Stimulated activated CD4-positive, alpha-beta T cell treated with anti-CD3 and anti-CD28 coated beads, TNF-alpha, amount 100 ng/mL, for 4 hours (primary cell): ENCODE measurements at places on chromosomes 5 and 9.

GRCh38 chr5:74446725-74447241 lies 193.7 kb downstream of the ENC1 start:
- DNase-seq: no peak

- no peak for DNase-seq
Measured at GRCh38 chr5:89816038-89816437, 593.5 kb downstream of the CETN3 start.

GRCh38 chr5:170985486-170985885 lies 123.7 kb downstream of the RANBP17 start:
- DNase-seq: no peak

- no peak for DNase-seq
Measured at GRCh38 chr5:37836592-37837413, 3.0 kb downstream of the GDNF start.

DNA sequence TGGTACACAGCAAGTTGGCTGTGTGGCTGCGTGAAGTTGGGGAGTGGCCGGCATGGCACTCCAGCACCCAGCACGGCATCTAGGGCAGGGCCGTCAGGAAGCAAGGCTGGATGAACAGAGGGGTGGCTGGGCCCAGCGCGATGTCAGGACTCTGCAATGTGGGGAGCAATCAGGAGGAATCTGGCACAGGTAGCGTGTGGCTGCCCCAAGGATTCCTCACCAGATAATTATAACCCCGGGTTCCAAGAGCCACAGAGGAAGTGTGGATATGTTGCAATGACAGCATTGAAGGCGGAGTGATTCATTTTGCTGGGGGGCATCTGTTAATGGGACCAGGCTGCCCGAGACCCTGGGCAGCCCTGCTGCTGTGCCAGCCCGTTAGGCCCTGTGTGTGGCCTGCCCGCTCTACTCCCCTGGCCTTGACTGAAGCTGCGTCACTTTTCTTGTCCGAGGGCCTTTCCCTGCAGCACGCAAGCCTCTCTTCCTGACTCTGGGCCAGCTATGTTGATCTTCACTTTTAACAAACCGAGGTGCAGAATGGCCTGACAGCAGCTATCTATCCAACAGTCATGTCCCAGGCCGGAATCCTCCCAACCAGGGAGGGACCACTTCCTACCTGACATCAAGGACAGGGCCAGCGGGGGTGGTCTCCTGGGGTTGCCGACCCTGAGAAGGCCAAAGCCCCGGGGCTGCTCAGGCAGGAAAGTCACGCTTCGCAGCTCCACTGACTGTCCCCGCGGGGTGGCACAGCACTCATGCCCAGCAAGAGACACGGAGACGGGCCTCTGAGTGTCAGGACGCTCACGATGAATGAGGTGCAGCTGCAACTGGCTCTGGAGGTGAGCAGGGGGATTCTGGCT lies 118.0 kb upstream of the PHYKPL start:
- no peak for DNase-seq
